Immature natural killer cell (primary cell): ENCODE measurements at places on chromosomes 5 and 9. TPM values are rescaled to one million over a fixed set of nuclear protein-coding genes. Genes with fewer than 3 reads are reported as not detected.

POU5F2 gene
- polyA plus RNA-seq: 0.25 TPM

DNA sequence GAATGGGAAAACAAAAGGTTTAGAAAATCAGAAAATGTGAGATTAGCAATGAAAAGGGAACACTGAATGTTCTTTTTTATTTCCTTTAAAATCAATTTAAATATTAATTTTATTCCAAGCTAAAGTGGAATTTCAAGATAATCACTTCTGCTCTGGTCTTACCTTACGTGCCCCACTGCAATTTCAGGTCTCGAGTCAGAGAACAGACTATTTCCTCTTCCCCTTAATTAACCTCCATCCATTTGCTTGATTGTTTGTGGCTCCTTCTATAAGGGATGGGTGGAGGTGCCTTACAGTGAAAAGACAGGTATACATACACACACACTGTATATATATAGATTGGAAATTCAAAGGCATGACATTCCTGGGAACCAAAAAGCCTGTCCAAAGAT is 137.1 kb downstream of the SUSD1 start:
- no peak for DNase-seq

FIBCD1 gene
- polyA plus RNA-seq: not detected

DNA sequence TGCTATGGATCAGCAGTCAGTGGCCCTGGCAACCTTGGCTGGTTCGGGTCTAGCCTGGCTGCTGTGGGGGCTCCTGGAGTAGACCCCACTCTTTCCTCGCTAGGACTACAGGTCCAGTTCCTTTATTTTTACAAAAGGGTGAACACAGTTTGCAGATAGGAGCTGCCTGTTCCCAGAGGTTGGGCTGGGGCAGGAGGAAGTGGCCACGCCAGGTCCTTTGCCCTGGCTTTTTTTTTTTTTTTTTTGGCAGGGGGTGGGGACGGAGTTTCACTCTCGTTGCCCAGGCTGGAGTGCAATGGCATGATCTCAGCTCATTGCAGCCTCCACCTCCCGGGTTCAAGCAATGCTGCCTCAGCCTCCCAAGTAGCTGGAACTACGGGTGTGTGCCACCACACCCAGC is 7.9 kb downstream of the SLC2A6 start:
- DNase-seq: no peak

RNF183 gene
- not detected for polyA plus RNA-seq

- no peak for DNase-seq
Measured at GRCh38 chr9:137150617-137151457, 11.9 kb downstream of the GRIN1 start.

- no peak for DNase-seq
Measured at GRCh38 chr9:120735415-120736126, 21.3 kb upstream of the MEGF9 start.

LRRC19 gene
- polyA plus RNA-seq: not detected

GRCh38 chr9:83141887-83142286 is 78.9 kb upstream of the RASEF start:
- no peak for DNase-seq

- DNase-seq: no peak
Measured at GRCh38 chr5:106906199-106906598, 764.5 kb downstream of the EFNA5 start.

GGTA1 gene
- polyA plus RNA-seq: 1.3 TPM

GRCh38 chr5:131417240-131417869 is 153.5 kb downstream of the CDC42SE2 start:
- peak; percentile 53 for DNase-seq

- DNase-seq: no peak
Measured at GRCh38 chr5:8349855-8350254, 480.9 kb downstream of the MTRR start.

NMUR2 gene
- not detected for polyA plus RNA-seq
